ENCODE measurements at places on chromosomes 5 and 9.
A peak's percentile ranks its signal among the peaks of the same experiment; 100 is the strongest.

- DNase-seq: no peak
Measured at GRCh38 chr5:129082225-129083136, 12.1 kb upstream of the ISOC1 start.

- DNase-seq: peak; percentile 23
Measured at GRCh38 chr5:50768634-50769033, 102.2 kb downstream of the PARP8 start.

- no peak for DNase-seq
Measured at GRCh38 chr5:115869256-115869795, 27.6 kb downstream of the AP3S1 start.

DNA sequence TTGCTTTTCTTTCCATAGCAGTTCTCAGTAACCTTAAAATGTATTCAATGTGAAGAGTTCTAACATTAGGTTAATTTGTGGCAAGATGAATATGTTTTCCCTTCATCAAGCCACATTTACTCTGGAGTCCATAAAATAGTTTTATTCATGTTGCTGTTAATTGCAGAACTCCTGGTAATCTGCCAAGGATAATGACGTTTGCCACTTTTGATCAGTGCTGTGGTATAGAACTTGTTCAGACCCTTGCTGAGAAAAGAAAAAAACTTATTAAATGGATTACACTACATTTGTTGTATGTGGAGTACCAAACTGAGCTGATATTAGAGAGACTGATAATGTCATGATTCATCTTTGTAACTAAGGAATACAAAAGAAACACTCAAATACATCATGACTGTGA lies 212.4 kb upstream of the DMAC1 start:
- DNase-seq: peak; percentile 27

- DNase-seq: no peak
Measured at GRCh38 chr5:160082614-160083500, 36.4 kb downstream of the PWWP2A start.

GRCh38 chr5:135140446-135141204 lies 106.6 kb upstream of the PITX1 start:
- DNase-seq: no peak

DNA sequence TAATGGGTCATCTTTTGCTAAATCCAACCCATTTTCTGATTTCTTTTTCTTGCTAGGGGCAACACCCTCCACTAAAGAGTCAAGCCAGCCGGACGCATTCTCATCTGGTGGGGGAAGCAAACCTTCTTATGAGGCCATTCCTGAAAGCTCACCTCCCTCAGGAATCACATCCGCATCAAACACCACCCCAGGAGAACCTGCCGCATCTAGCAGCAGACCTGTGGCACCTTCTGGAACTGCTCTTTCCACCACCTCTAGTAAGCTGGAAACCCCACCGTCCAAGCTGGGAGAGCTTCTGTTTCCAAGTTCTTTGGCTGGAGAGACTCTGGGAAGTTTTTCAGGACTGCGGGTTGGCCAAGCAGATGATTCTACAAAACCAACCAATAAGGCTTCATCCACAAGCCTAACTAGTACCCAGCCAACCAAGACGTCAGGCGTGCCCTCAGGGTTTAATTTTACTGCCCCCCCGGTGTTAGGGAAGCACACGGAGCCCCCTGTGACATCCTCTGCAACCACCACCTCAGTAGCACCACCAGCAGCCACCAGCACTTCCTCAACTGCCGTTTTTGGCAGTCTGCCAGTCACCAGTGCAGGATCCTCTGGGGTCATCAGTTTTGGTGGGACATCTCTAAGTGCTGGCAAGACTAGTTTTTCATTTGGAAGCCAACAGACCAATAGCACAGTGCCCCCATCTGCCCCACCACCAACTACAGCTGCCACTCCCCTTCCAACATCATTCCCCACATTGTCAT lies 72.0 kb downstream of the NUP214 start:
- DNase-seq: no peak

- no peak for DNase-seq
Measured at GRCh38 chr5:142507531-142508372, 178.1 kb downstream of the FGF1 start.

Data from NCI-H1930 (cell line).